A549 treated with DMSO at 1 μM for 4 hours (cell line): ENCODE measurements at places on chromosomes 5 and 9. TPM values are rescaled to one million over a fixed set of nuclear protein-coding genes. Genes with fewer than 3 reads are reported as not detected.

CYLC2 gene
- not detected in 5 replicates for total RNA-seq

TRIM36 gene
- total RNA-seq: 1.5 to 2.4 TPM (median 2.0 TPM) in 5 replicates

BAAT gene
- 0.40 to 0.67 TPM (median 0.57 TPM) in 5 replicates for total RNA-seq

NMUR2 gene
- 0.05 to 0.10 TPM (median 0.06 TPM) in 5 replicates for total RNA-seq

IFNA13 gene
- total RNA-seq: not detected in 5 replicates

RELL2 gene
- total RNA-seq: 3.5 to 5.7 TPM (median 4.0 TPM) in 5 replicates

RICTOR gene
- 9.6 to 16.6 TPM (median 13.0 TPM) in 5 replicates for total RNA-seq

PALM2AKAP2 gene
- 0.36 to 0.99 TPM (median 0.55 TPM) in 5 replicates for total RNA-seq

TMEFF1 gene
- total RNA-seq: 0.69 to 1.5 TPM (median 1.1 TPM) in 5 replicates

PCDHGC5 gene
- total RNA-seq: 0.05 TPM in 1 of 5 replicates, not detected in the others

PPP3R2 gene
- not detected in 5 replicates for total RNA-seq

SLC6A19 gene
- not detected in 5 replicates for total RNA-seq

WNT8A gene
- total RNA-seq: not detected in 5 replicates

SPTLC1 gene
- 57.4 to 73.1 TPM (median 68.1 TPM) in 5 replicates for total RNA-seq

HTR1A gene
- total RNA-seq: not detected in 5 replicates

IFNB1 gene
- not detected in 5 replicates for total RNA-seq
